ENCODE measurements at places on chromosomes 5 and 9. TPM values are rescaled to one million over a fixed set of nuclear protein-coding genes. Genes with fewer than 3 reads are reported as not detected.

SCGB3A1 gene
- not detected for total RNA-seq

FOXD4L3 gene
- total RNA-seq: 0.11 TPM

SPINK4 gene
- total RNA-seq: not detected

PCDHGB2 gene
- total RNA-seq: 0.38 TPM

PCDHAC2 gene
- total RNA-seq: not detected

PCDHGA3 gene
- total RNA-seq: 0.08 TPM

SLC9A3 gene
- 2.5 TPM for total RNA-seq

AGGF1 gene
- total RNA-seq: 21.1 TPM

CFAP90 gene
- not detected for total RNA-seq

SHISAL2B gene
- total RNA-seq: not detected

FAF2 gene
- total RNA-seq: 33.7 TPM

SUSD3 gene
- 39.8 TPM for total RNA-seq

IFNK gene
- not detected for total RNA-seq

TLR4 gene
- 0.23 TPM for total RNA-seq

SLC45A2 gene
- total RNA-seq: not detected

TMEM8B gene
- total RNA-seq: 7.6 TPM

CA9 gene
- total RNA-seq: 4.0 TPM

GRCh38 chr5:180291234-180291940 lies 496 bp downstream of the MAPK9 start:
- no peak for DNase-seq

DNA sequence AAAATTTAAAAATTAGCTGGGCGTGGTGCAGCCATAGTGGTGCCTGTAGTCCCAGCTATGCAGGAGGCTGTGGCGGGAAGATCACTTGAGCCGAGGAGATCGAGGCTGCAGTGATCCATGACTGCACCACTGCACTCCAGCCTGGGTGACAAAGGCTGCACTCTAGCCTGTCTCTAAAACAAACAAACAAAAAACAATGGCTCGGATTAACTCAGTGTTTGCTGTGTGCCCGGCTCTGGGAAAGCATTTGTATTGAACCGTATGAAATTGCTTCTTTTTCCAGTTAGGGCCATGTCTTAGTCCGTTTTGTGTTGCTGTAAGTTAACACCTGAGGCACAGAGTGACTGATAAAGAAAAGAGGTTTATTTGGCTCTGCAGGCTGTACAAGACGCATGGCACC lies 62.6 kb downstream of the CFAP77 start:
- no peak for DNase-seq

- no peak for DNase-seq
These were observed 16.4 kb downstream of the SLCO4C1 start for GRCh38 chr5:102279711-102280110.

DNA sequence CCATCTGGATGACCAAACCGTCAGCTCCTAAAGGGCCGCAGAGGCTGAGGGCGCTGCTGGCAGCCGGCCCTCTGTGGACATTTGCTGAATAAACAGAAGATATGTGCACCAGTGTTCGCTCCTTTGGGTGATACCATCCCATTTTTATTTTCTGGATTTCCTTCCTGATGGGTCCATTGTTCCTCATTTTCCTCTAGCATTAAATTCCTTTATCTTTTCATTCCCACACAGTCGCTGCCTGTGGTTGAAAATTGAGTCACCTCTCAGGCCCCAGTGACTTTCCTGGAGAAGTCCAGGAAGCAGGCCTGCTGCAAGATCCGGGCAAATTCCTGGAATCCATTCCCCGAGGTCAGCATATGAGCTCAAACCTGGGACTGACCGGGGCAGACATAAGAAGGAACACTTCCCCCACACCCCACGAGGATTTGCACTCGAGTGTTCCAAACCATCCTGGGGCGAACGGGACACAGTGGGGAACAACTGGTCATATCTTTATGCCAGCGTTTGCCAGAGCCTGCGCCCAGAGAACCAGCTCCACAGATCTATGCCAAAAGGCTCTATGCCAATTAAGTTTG lies 86.7 kb upstream of the PCA3 start:
- no peak for DNase-seq

DNA sequence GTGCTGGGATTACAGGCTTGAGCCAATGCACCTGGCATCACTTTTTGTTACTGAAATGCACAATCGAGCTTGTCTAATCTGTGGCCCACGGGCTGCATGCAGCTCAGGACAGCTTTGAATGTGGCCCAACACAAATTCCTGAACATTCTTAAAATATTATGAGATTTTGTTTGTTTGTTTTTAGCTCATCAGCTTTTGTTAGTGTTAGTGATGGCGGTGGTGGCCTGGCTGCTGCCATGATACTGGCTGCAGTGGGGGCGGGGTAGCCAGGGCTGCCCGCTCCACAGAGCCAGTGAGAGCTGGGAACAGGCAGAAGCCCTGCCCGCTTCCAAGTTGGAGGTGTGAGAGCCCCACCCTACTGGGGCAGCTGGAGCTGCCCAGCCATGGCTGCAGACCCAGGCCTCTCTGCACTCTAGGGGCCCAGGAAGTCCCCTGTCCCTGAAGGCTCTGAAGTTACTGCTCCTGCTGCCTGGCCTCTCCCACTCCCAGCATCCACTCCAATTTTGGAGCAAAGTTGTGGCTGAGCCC lies 76.6 kb upstream of the SHB start:
- no peak for DNase-seq

DNA sequence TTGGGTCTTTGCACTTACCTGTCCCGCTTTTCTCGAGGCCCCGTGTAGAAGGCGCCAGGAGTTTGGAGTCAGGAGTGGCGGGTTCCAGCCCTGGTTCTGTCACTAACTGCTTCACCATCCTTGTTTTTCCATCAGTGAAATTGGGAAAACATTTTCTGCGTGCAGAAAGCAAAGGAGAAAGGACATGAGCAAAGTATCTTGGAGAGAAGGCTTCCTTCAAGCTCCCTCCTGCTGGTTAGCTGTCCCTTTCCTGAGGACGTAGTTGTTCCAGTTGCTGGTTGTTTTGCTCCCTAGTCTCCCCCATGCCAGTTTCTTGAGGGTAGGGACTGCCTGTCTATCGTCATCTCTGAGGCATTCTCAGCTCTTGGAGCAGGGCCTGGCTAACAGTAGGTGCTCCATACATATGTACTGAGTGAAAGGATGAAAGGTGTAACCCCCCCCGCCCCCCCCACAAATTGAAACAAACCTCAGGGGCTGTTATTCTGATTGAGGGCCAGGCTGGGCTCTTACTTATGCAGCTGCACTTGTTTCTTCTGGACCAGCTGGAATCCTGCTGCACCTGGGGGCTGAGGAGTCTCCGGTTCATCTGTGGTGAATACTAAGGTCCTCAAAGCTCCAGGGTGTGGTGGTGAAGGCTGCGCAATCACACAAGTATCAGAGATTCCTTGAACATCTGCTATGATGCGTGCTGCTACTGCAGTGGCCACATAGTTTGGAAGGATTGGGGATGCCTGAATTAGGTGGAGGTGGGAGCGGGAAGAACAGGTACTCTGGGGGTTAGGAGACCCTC lies 1.0 kb downstream of the SMIM3 start:
- no peak for DNase-seq

GRCh38 chr5:36443941-36444340 lies 142.2 kb upstream of the RANBP3L start:
- DNase-seq: no peak

DNA sequence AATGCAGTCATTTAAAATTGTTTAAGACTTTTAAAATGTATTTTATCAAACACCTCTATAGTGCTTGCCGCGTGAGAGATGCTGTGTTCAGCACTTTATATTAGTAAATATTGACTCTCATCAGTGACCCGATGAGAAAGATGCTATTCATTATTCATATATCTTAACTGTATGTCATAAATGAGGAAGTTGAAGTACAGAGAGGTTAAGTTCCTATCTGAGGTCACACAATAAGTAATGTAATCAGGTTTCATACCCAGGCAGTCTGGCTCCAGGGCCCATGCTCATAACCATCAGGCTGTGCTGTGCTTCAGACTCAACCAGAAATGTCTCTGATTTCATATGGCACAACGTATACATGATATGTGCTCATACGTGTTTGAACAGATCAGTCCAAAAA lies 119.0 kb downstream of the SV2C start:
- no peak for DNase-seq

DNA sequence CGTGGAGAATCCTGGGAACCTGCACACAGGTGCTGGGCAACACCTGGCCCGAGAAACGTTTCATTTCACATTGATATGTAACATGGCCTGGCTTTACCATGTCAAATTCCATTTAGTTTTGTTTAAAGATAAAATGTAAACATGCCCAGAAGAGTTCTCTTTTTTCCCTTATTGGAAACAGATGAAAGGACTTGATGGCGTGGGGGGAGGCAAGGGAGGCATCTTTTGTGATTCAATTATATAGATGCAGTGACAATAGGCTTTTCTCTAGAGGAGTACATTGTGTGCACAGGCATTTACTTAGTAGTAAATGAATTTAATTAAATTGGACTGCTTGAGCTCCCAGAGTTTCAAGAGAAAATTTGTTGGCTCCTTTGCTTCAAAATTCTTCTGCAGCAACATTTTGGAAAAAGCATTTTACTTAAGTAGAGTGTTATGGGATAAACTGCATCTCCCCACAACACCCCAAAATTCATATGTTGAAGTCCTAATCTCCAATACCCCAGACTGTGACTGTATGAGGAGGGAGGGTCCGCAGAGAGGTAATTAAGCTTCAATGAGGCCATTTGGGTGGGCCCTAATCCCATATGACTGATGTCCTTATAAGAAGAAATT lies 254.3 kb upstream of the NFIL3 start:
- DNase-seq: no peak

GRCh38 chr5:180098991-180099732 lies 27.6 kb upstream of the RNF130 start:
- no peak for DNase-seq

DNA sequence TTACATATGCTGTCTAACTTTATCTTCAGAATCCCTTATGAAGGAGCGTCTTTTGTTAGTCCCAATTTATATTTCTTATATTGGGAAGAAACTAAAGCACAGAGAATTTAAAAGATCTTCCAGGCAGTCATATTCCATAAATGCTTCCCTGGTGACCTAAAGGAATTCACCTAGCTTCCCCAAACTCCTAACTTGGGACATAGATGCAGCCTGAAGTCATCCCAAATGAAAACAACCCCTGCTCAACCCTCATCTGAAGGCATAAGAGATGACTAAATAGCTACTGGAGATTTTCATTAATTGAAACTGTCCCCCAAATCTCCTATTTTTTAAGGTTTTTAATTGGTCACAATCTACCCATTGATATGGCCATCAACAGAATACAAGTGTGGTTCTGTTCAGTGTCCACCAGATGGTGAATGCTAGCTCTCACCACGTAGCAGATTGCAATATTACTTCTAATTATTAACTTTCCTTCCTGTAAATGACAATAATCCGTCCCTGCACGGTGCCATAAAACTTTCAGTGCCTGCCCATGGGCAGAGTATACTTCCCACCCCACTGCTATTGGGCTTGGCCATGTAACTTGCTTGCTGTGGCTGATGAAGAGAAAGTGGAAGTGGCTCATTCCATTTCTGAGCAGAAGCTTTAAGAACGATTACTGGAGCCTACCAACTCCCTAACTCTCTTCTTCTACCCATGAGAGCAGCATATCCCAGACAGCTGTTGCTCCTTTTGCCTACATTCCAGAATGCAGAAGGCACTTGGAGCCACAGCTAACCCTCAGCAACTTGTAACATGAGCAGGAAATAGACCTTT lies 18.7 kb downstream of the PRUNE2 start:
- no peak for DNase-seq

GRCh38 chr5:61817472-61818326 lies 485.6 kb downstream of the ZSWIM6 start:
- no peak for DNase-seq

DNA sequence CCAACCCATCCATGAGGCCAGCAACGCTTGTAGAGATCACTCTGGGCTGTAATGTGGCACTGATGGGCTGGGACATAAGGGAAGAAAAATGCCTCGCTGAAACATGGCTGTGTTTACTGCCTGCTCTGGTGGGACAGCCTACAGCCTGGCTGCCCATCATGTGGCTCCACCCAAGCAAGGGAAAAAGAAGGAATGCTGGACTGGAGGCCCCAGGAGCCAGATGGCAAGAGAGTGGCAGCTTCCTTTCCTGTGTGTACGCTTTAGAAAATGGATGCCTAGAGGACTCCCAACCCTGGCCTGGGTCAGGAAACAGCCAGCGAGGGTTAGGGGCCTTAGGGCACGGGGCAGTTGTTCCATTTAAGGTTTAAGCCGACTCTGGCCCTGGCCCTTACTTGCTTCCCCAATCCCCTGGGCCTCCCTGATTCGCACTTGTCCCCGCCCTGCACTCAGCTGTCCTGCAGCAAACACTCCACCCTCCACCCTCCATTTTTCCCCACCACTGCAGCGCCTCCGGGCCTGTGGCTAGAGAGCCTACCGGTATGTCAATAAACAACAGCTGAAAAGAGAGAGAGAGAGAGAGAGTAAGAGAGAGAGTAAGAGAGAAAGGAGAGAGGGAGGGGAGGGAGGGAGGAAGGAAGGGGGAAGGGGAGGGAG lies 819.4 kb downstream of the SEMA5A start:
- no peak for DNase-seq

DNA sequence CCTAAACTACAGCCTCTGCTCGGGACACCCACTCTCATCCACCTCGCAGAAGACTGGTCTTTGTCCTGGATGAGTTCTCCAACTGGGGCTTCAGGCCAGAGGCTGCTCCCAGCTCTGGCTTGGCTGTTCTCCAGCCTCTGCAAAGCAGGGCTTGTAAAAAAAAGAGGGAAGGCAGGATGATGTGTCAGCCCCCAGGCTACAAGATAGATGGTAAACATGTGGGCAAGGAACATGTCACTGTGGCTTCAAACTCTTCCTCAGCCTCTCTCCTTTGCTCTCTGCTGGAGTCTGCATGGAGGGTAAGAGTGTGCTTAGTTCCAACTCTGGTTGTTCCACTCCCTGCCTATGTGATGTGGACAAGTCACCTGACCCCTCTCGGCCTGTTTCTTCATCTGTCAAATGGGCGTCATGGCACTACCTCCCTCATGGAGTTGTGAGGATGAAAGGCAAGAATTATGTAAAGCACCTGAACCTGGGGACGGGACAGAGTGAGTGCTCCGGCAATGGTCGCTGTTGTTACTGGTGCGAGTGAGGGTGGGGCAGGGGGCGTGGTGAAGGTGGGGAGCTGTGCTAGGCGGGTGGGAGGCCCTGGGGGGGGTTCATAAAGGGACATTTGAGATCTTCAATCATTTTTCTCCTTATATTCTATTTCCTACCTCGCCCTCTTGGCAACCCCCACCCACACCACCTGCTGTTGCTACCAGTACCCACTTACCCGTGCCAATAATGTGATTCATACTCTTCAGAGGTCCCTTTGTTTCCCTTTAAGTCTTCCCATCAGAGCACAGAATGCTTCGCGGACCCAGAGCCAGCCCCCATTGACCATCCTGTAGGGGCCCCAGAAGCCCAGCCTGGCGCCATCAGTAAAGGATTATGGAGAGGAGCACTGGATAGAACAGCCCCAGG lies 6.8 kb upstream of the ZNF79 start:
- no peak for DNase-seq

DNA sequence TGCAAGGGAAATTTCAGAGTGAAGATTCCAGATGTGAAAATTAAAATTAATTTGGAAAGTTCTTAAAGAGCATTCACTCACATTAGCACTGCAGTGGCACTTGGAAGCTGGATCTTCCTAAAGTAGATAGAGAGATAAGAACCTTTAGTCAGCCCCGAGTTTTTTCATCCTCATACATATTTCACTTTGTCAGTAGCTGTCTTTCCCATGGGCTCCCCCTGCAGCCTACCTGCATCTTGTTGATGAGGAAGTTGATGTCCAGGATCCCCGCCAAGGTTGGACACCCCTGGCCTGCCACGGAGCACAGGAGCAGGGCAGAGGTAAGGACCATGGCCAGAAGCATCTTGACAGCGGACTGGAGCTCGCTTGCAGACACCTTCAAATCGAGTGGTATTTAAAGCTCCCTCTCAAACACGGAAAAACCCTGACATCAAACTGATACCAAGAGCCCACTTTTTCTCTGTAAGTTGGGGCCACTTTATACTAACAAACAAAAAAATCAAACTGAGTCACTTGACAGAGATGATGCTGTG lies at the start of gene IL9:
Gene IL9 (minus strand): TSS at position 368 of the 533 bp plus-strand sequence. CDS start 25 bp downstream, at position 343.
- no peak for DNase-seq

Data from GM12878 (cell line).